C1 segment of cervical spinal cord (tissue), 14 donors: ENCODE measurements at places on chromosomes 16 and 17.

DNA sequence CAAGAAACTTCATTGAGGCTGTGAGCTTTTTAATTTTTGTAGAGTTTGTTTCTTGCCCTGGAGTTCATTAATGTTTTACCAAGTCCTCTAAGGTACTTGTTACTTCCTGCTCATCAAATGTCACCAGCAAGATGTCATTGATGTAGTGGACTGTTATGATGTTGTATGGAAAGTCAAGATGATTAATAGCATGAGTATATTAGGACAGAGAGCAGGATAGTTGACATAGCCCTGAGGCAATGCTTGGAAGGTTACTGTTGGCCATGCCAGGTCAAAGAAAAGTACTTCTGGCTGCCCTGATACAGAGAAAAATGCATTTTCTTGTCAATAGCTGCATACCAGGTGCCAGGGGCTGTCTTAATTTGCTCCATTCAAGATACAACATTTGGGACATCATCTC lies 6.7 kb downstream of the KRTAP1-5 start:
- DNase-seq = no peak

GRCh38 chr16:1895068-1895467 lies 23.1 kb upstream of the MEIOB start:
- no peak for DNase-seq

DNA sequence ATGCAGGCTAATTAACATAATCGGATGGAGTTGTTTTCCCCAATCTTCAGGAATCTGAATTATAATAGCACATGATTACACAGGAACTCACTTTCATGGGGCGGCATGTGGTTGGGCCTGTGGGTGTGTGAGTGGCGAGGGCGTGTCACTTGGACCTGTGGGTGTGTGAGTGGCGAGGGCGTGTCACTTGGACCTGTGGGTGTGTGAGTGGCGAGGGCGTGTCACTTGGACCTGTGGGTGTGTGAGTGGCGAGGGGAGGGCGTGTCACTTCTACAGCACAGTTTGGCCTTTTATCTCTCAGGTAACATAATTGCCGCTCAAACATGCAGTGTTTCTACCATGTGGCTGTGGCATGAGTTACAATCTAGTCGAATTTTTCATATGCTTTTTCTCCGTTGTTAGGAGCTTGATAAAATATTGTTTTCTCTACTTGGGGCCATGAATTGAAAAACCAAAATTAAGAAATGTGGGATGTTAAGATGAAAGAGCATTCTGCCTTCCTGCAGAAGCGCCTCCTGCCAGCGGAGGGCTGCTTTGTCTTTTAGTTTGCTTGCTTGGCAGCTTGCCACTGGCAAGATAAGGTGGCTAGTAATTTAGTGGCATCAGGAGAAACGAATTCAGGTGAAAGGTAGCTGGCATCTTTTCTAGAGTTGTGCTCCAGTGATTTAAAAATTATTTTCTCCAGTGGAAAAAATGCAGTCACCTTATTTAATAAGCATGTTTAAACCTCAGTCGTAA lies 36.2 kb downstream of the USP10 start:
- DNase-seq = no peak

DNA sequence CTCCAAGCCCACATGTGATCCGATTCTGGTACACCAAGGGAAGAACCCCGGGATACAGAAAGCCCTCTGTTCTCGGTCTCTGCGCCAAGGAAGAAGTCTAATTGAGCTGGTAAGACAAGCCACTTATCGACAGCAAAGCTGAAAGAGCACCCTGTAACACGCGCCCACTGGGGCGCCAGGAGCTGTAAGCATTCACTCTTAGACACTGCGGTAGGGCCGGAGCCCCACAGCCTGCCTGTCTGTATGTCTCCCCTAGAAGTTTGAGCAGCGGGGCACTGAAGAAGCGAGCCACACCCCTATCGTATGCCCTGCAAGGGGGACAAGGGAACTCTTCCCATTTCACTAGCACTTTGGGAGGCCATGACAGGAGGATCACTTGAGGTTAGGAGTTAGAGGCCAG lies 27.0 kb upstream of the MEIOC start:
- DNase-seq = no peak

GRCh38 chr16:67326472-67327309 lies at the start of the genes KCTD19 and LRRC36:
KCTD19 (minus strand) TSS chr16:67326741; CDS start chr16:67326707, 34 bp downstream.
LRRC36 (plus strand) TSS chr16:67326815; CDS start chr16:67326863, 48 bp downstream.
- DNase-seq = peak; percentile 3

DNA sequence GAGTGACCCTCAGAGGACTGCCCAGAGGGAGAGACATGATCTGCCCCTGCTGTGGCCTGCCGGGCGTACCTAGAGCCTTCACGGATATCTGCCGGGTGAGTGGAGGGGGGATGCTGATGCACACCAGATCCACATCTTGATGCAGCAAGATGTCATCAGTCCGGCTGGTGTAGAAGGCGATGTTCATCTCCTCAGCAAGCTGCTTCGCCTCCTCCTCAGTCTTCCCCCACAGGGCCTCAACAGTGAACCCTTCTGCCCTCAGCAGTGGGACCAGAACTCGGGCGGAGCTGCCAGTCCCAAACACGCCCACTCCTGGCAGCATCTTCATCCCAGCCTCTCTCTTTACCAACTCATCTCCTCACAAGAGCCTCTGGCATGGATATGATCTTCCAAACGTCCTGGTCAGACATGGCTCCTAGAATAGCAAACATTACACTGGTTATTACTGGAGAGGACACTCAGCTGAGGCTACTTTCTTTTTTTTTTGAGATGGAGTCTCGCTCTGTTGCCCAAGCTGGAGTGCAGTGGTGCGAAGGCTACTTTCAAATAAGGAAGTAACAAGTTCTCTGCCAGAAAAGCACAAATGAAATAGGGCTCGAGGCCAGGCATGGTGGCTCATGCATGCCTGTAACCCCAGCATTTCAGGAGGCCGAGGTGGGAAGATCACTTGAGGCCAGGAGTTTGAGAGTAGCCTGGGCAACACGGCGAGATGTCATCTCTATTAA lies 18.9 kb downstream of the C16orf86 start:
- no peak for DNase-seq
